ENCODE measurements at places on chromosomes 16 and 17. TPM values are rescaled to one million over a fixed set of nuclear protein-coding genes. Genes with fewer than 3 reads are reported as not detected.

Gene CARD14
- under 0.01 TPM for total RNA-seq

Gene SLC47A1
- 4.6 TPM for total RNA-seq

Gene DHX58
- total RNA-seq = 5.9 TPM

Gene MT1G
- not detected for total RNA-seq

Gene HOXB2
- 3.8 TPM for total RNA-seq

Gene CDC6
- total RNA-seq = 5.6 TPM

Gene NPIPB4
- 20.8 TPM for total RNA-seq

Gene KRTAP4-6
- not detected for total RNA-seq

Gene ABI3
- 0.47 TPM for total RNA-seq

Gene NSMCE1
- total RNA-seq = 205 TPM

Gene PPP1R1B
- total RNA-seq = 3.0 TPM

Gene CD79B
- not detected for total RNA-seq

Gene PDXDC1
- 109 TPM for total RNA-seq

Gene C1QTNF8
- total RNA-seq = not detected

Gene AFMID
- 27.7 TPM for total RNA-seq

Gene SSTR5
- not detected for total RNA-seq

Gene EFCAB13
- 5.0 TPM for total RNA-seq

Gene ABCC11
- total RNA-seq = not detected

Gene TMEM88
- 0.23 TPM for total RNA-seq

Gene PIPOX
- total RNA-seq = 1.9 TPM

Gene FAM20A
- total RNA-seq = 0.08 TPM

Gene COPZ2
- total RNA-seq = 130 TPM

Gene CKLF
- total RNA-seq = 49.5 TPM
